Thoracic aorta (tissue), 2 donors: ENCODE measurements at places on chromosomes 16 and 17. TPM values are rescaled to one million over a fixed set of nuclear protein-coding genes. Genes with fewer than 3 reads are reported as not detected.
A peak's percentile ranks its signal among the peaks of the same experiment; 100 is the strongest.

DNA sequence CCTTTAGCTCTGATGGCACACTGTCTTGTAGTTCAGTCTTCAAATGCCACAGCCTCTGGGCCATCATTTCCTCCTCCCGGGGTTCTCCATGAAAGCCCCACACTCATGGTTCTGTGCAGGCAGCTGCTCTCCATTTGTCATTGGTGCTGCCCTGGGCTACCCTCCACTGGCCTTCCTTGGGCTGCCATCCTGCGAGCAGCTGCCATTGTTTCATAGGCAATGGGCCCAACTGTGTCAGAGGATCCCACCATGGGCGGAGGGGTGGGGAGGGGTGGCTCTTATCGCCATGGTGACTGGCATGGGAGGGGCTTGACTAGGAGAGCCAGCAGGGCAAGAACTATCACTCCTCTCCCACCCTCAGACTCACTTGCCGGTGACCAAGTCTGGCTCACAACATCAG is 38.6 kb upstream of the BRD7 start:
- DNase-seq: no peak

- DNase-seq: no peak
Observed at GRCh38 chr16:29910819-29911675, 10.8 kb downstream of the ASPHD1 start.

DNA sequence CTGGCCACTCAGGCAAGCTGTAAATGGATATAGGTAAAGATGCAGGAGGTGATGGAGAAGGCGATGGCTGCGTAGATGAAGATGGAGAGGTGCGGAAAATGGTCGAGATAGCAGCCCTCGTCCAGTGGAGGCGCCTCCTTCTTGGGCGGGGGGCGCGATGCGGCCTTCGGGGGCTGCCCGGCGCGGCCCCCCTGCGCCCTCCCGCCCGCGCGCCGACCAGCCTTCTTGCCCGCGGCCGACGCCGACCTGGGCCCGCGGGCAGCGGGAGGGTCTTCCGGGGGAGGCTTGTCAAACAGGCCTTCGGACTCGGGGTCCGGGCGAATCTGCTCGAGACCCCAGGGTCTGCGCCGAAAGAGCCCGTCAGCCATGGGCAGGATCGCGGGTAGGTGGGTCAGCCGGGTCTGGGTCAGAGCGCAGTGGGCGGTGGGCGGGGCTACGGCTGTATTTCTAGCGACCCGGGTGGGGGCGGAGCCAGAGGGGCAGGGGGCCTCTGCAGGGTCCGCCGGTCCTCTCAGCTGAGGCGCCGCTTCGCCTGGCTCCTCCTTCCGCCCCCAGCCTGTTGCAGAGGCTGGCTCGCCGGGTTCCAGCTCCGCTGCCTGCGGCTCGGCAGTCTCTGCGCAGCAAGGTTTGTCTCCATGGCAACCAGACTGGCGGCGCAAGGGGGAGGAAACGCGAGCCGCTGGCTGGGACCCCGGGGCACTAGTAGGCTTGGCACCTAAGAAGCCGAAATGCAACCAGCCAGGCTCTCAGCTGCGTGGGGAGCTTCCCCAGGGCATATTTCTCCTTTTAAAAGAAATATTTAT is 14.4 kb downstream of the MIS12 start:
- peak; percentile 41 for DNase-seq

Gene CACNG3
- total RNA-seq: not detected

Gene IRF8
- 28.8 TPM for total RNA-seq

- no peak for DNase-seq
Observed at GRCh38 chr16:56828647-56829046, 36.4 kb upstream of the SLC12A3 start.

Gene FNDC8
- not detected for total RNA-seq

DNA sequence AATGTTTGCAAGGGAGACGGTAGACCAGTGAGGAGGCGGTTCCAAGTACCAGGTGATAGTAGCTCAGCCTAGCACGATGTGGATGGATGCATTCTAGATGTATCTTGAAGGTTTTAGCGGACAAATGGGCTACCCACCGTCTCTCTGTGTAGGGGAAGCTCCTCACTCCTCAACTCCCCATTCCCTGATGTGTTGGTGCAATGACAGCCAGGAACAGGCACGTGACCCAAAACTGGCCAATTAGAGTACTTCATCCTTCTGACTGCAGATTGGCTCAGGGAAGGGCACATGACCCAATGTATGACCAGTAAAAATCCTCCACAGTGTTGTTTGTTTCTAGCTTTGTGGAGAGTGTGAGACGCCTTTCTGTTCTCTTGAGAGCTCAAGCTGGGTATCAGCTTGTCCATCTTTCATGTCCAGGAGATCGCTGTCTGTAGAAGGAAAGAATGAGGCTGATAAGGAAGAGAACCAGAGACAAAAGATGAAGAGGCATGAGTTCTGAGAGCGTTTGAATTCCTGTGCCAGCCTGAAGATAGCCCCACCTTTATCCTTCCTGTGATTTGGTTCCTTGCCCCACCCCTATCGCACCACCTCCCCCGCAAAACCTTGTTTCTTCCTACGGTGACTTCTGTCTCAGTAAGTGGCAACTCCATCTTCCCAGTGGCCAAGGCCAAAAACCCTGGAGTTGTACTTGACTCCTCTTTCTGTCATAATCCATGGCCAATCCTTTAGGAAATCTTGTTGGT is 2.3 kb upstream of the BORCS6 start:
- DNase-seq: peak; percentile 82
